ENCODE measurements at places on chromosomes 12 and 14. TPM values are rescaled to one million over a fixed set of nuclear protein-coding genes. Genes with fewer than 3 reads are reported as not detected.

Gene ITGB7
- 1.1 TPM for total RNA-seq

DNA sequence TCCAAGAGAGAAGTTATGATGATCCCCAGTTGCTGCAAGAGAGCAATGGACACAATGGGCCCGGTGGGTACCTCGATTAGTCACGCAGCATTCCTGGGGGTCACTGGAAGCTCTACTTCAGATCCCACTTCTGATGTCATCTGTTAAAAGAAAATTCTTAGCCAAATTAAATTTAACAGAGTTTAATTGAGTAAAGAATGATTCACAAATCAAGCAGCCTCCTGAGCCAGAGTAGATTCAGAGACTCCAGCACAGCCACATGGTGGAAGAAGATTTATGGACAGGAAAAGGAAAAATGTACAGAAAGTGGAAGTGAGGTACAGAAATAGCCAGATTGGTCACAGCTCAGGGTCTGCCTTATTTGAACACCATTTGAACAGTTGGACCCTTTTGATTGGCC lies 107.5 kb downstream of the SPTSSA start:
- DNase-seq, result no peak

GRCh38 chr12:111570084-111570961 lies 28.8 kb downstream of the ATXN2 start:
- no peak for DNase-seq

DNA sequence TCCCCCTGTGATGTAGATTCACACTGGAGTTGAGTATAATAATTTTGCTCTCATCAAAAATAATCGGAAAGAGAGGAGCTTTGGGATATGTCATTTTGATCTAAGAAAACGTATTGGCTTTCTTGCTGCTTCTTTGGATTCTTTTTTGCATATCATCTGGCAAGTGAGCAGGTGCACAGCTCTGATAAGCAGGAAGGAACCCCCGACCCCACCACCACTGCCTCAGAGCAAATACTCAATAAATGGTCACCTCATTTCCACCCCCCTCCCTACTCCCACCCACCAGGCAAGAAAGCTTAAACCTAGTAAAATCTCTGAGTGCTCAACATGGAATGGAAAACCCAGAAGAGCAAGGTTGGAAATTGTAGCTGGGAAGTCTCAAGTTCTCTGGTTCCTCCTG lies 49.4 kb downstream of the IFNG-AS1 start:
- no peak for DNase-seq

Gene TRHDE
- 0.96 TPM for total RNA-seq

DNA sequence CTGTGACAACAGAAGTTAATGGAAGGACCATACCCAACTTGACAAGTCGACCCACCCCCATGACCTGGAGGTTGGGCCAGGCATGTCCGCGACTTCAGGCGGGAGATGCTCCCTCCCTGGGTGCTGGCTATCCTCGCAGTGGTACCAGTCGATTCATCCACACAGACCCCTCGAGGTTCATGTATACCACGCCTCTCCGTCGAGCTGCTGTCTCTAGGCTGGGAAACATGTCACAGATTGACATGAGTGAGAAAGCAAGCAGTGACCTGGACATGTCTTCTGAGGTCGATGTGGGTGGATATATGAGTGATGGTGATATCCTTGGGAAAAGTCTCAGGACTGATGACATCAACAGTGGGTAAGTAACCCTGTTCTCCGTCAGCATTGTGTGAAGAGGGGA lies 220.1 kb downstream of the NAV3 start:
- no peak for DNase-seq

DNA sequence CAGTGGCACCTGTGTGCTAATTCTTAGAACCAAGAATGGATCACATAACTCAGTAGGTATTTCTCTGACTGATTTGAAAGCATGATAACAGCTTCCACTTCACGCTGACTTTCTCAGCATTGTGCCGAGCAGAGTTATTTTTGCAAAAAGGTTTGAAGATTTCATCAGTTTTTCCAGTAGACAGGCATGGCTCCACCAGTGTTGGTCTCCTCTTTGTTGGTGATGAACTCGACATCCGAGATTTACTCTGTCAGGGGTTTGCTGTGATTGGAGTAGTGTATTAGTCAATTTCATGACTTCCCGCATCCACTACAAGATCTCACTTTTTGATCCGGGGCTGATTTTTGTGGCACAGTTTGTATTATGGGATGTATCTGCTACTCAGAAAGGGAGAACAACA lies 85.3 kb downstream of the PRKCH start:
- no peak for DNase-seq

DNA sequence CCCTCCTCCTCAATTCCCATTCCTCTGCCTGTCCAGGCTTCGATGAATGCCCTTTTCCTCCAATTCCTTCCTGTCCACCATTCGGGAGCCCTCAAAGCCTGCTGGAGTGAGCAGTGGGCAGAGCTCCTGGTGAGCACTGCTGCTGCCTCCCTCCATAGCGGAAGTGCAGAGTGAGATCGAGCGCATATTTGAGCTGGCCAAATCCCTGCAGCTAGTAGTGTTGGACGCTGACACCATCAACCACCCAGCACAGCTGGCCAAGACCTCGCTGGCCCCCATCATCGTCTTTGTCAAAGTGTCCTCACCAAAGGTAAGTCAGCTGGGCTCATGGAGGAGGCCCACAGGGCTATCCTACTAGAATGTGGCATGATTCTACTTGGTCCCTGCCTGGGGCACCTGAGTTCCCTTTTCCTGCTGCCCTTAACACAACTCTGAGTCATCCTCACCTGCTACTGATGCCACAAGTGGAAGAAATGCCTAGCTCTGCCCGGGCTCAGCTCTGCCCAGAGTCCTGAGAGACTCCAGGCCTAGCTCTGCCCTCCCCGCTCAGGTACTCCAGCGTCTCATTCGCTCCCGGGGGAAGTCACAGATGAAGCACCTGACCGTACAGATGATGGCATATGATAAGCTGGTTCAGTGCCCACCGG lies 8.0 kb downstream of the CACNB3 start:
- DNase-seq, result no peak

- DNase-seq, result no peak
These were observed 63.6 kb downstream of the CHST11 start for GRCh38 chr12:104520242-104520900.

Gene DCN
- 716 TPM for total RNA-seq

Gene CIROP
- total RNA-seq, result not detected

DNA sequence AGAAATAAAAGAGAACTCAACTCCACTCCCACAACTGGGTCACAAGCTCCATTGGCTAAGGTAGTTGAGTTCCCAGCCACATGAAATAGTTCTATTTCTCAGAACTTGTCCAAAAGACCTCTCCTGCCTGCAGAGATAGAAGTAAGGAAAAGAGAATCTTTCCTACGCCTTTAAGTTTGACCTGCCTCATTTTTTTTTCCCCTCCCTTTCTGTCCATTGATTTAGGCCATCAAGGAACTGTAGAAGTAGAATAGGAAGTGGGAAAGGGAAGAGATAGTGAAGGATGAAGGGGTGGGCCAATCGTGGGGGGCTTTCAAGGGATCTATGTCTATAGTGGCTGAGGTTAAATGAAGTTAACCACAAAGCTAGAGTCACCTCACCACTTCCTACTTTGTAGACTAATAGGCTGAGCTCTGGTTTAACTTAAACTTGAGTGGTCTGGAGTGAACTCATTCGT lies 13.9 kb upstream of the NUDT4 start:
- DNase-seq, result no peak

Gene OR6C2
- total RNA-seq, result not detected

Gene KRT6C
- total RNA-seq, result not detected

DNA sequence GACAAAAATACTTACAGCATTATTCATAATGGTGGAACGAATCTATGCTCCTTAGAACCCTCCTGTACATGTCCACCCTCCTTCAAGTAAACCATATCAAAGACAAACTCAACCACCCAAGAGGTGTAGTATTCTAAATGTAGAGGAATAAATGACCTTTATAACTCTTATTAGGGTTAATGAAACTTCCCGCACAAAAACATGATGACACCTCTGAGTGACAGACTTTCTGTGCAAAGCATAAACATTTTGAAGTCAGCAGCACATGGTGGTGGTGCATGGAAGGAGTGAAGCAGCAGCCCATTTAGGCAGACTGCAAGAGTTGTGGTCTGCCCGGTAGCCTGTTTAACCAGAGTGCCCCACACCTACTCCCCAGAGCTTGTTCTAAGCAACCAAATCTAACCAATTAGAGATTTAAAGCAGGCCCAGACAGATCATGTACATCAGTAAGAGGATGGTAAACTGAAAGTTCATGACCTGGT lies 615 bp upstream of the ASB8 start:
- DNase-seq, result no peak

DNA sequence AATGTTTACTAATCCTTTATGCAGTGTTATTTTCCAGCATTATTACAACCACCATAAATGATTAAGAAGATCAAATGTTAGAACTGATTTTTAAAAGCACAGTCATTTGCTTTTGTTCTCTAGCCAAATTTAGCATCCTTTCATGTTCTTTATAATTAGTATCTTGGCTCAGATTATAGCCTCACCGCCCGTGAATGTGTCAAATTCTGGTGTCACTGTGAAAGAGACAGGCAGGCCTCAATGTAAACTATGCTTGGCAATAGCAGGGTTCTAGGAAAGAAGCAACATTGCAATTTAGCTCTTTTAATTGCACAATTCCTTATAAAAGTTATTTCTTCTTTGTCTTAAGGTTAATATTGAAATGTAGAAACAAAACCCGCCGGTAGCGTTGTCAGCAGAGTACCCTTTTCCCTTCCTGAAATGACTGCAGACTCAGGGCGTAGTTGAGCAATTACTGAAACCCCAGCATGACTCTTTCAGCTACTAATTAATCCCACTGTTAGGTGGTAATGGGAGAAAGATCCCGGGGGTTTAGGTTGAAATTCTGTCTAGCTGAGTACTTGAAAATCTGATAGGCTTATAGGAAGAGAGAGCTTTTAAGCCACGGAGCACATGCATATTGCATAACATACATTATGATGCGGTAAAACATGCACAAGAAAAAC lies 1600.5 kb upstream of the SEL1L start:
- DNase-seq, result no peak

GRCh38 chr14:101966742-101967141 lies 2.4 kb downstream of the DYNC1H1 start:
- DNase-seq, result no peak

Gene TBC1D30
- total RNA-seq, result 0.77 TPM

DNA sequence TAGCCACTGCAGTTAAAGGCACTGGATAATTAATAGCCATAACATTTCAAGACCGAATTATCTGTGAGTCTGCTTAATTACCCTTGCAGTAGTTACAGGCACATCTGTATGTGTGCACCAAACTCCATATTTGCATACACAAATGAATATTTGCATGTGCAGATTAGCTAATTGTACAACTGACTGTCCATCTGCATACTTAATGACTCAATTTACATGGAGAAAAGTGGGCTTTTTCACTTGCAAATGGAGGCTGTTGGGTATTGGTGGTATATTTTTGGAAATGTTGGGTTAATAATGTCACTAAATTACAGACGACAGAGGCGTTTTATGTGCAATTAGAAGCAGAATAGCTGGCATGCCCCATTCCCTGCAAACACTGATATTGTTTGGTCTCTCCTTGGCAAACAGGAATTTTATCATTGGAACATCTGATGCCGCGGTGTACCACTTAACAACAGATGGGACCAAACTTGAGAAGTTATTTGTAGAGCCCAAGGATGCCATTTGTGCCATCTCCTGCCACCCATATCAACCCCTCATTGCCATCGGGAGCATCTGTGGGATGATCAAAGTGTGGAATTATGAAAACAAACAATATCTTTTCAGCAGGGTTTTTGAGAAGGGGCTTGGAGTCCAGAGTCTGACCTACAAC lies 39.6 kb downstream of the CFAP251 start:
- DNase-seq, result no peak

DNA sequence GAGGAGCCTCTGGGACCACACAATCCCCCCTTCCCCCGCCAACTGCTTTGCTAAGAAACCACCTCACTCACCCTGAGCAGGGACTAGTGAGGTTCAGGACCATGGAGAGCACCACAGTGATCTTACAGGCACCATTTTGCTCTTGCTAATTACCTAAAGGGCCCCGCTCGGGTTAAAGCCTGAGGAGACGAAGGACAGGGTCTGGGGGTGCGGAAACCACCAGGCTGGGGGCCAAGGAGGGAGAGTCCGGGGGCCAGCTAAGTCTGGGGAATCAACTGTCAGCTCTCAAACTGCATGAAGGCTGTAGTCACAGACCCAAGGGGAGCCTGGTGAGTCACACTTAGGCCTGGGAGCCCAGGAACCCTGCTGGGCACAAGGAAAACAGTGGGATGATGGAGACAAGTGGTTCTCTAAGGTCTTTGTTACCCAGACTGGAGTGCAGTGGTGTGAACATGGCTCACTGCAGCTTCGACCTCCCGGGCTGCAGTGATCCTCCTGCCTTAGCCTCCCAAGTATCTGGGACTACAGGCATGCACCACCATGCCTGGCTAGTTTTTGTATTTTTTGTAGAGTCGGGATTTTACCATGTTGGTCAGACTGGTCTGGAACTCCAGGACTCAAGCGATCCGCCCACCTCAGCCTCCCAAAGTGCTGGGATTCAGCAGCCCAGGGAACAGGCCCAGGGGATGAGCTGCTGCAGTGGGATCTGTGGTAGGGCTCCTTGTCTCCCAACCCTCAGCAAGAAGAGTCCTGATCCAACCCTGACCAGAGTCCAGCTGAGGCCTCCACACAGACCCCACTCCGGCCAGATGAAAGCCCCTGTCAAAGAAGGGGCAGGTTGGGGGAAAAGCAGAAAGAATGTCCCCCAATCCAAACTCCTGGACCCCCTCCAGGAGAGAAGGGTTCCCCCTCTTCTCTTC lies 98.8 kb downstream of the CALM1 start:
- DNase-seq, result no peak

- no peak for DNase-seq
These were observed 67.0 kb downstream of the SDR9C7 start for GRCh38 chr12:56867216-56867615.

Gene CLEC6A
- not detected for total RNA-seq

GRCh38 chr14:90509403-90509802 lies 112.6 kb downstream of the CALM1 start:
- DNase-seq, result no peak

Gene ADGRD1
- 99.5 TPM for total RNA-seq

Gene LAG3
- not detected for total RNA-seq

Gene BEGAIN
- total RNA-seq, result 1.9 TPM

GRCh38 chr14:100323942-100324307 lies 786 bp downstream of the SLC25A47 start:
- no peak for DNase-seq

- DNase-seq, result no peak
These were observed 471.2 kb upstream of the PRICKLE1 start for GRCh38 chr12:43060742-43061141.

Gene STXBP6
- 21.7 TPM for total RNA-seq

All from left ventricle myocardium inferior (tissue), 1 donor.